Effector memory CD8-positive, alpha-beta T cell (primary cell): ENCODE measurements at places on chromosomes 3 and 15.

- no peak for DNase-seq
Measured at GRCh38 chr15:43086551-43086950, 19.3 kb downstream of the UBR1 start.

GRCh38 chr3:146157325-146158060 is 3.5 kb downstream of the PLOD2 start:
- no peak for DNase-seq

- no peak for DNase-seq
Measured at GRCh38 chr3:97901313-97902248, 70.7 kb downstream of the RIOX2 start.

- no peak for DNase-seq
Measured at GRCh38 chr3:100602506-100603444, 6.6 kb upstream of the ADGRG7 start.

DNA sequence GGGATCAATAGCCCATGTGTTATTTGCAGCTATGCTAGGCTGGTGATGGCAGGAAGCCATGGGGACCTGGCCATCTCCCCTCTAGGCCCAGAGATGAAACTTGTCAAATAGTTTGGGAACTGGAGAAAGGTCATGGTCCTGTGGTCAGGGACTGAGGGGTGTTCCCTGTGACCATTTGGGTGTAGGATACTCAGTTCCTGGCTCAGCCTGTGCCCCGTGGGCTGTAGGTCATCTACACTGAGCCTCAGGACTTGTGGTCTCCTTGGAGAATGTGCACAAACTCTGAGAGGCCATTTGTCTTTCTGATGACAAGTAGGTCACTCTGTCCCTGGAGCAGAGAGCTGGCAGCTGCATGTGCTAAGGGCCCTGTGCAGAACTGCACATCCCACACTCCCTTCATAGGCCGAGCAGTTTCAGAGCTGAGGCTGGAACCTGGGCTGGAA is 17.5 kb downstream of the GASK1A start:
- no peak for DNase-seq

GRCh38 chr3:38837358-38837757 is 21.3 kb upstream of the SCN10A start:
- no peak for DNase-seq

- DNase-seq: no peak
Measured at GRCh38 chr3:181329024-181329423, 339.5 kb upstream of the DNAJC19 start.

- DNase-seq: no peak
Measured at GRCh38 chr3:27638594-27638993, 83.5 kb downstream of the EOMES start.

DNA sequence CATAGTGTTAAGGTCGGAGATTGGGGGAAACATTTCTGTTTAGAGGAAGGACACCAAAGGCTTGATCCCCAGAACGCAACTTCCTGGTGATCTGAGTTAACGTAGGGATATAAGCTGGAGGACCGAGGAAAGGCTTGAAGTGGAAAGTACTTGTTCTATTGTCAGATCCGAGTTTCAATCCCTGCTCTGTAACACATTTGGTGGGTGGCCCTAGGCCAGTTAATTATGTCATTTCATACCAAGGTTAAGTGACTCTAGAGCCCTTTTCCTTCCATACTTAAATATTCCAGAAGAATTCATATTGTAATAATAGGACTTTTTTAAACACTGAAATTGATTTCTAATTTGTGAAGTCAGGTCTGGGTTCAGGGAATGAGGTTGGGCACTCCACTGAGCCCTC is 80.9 kb downstream of the RPLP1 start:
- DNase-seq: no peak

GRCh38 chr3:136276049-136276755 is 26.1 kb downstream of the PCCB start:
- no peak for DNase-seq

DNA sequence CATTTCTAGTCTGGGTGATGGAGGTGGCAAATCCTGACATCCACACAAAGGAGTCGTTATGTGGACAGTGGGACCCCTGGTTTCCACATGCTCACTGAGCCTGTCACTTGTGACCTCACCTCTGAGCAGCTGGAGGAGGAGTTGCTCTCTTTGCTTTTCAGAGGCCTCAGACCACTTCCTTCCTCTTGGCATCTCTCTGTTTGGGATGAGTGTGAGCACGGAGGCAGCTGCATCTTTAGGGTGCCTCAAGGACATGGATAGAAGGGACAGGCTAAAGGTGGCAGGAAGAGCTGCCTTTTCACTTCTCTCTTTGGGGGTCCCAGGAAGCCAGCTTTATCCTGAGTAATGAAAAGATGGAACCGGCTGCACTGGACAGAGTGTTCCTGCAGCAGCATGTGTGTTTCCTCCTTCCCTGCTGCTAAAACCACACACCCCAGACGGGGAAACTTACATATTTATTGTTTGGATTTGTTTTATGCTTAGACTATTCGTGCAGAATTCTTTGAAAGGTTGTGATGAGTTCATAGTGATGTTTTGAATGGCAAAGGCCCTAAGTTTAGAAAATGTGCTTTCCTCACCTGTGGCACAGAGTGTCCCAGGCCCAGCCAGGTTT is 31.8 kb downstream of the GPR171 start:
- no peak for DNase-seq

DNA sequence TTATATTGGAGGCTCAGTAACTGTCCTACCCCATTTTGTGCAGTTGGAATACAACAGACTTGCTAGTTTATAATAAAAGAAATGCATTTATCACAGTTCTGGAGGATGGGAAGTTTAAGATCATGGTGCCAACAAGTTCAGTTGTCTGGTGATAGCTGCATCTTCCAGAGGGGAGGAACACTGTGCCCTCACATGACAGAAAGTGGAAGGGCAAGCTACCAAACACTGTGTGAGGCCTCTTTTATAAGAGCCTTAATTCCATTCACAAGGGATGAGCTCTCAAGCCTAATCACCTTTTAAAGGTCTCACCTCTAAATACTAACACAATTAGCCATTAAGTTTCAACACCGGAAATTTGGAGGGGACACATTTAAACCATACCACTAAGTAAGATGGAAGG is 1073.9 kb downstream of the PLOD2 start:
- DNase-seq: no peak

GRCh38 chr3:46122091-46122490 is 86.0 kb downstream of the CCR1 start:
- DNase-seq: no peak

DNA sequence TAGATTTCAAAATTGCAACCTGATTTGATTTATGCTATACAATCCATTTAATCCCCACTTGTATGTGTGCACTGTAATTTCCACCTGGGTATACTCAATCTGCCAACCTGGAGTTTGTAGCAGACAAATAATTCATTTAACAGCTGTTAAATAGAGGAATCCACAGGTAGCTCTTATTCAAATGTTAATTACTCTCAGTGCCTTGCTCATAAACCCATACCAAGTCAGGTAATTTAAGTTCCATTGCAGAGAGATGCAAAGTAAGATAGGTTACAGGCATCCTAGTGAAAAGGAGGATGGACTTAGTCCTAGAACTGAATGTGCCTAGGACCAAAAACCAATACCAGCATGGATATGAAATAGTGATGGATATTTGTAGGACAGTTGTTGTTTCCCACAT is 674.2 kb downstream of the TBL1XR1 start:
- no peak for DNase-seq

- peak; percentile 51 for DNase-seq
Measured at GRCh38 chr3:13480340-13481318, 523 bp downstream of the HDAC11 start.

GRCh38 chr3:157201648-157202278 is 41.8 kb upstream of the CCNL1 start:
- no peak for DNase-seq

- DNase-seq: no peak
Measured at GRCh38 chr3:141575879-141576743, 89.3 kb downstream of the RASA2 start.

DNA sequence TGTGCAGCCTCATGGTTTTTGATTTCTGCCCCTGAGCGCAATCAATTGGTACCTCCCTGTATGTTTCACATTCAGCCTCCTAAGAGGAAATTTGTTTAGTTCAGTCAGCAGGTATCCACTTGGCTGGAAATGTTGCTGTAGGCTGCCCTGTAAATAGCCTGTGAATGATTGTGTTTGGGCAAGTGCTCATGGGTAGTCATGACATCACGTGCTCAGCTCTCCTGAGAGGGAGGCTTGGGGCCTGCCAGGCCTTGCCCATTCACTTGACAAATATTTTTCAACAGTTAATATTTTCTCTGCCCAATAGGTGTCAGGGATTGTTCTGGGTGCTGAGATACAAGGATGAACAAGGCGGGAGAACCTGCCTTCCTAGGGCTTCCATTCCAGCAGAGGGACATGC is 13.3 kb downstream of the HRH1 start:
- DNase-seq: no peak

DNA sequence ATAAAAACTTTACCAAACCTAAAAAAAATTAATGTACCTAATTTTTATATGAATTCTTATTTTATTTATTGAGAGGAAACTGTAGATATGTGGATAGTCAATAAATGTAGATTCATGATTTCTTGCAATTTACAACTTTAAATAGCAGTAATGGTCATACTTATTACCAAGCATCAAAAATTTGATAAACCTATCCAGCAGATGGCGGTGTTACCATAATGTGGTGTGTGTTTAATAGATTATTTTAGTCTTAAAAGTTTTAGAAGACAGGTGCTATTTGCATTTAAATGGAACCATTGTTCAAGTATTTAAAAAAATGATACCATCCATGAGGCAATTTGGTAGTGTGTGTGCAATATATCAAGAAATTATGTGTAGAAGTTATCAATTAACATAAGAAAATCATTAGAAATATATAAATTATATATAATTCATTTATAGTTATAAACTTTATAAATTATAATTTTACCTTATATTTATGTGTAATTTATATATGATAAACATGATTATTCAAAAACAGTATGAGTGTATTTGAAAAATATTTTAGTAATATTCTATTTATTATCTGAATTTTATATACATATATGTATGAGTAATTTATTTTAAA is 176.0 kb upstream of the BCHE start:
- no peak for DNase-seq

- no peak for DNase-seq
Measured at GRCh38 chr3:152291649-152292066, 22.9 kb downstream of the MBNL1 start.

DNA sequence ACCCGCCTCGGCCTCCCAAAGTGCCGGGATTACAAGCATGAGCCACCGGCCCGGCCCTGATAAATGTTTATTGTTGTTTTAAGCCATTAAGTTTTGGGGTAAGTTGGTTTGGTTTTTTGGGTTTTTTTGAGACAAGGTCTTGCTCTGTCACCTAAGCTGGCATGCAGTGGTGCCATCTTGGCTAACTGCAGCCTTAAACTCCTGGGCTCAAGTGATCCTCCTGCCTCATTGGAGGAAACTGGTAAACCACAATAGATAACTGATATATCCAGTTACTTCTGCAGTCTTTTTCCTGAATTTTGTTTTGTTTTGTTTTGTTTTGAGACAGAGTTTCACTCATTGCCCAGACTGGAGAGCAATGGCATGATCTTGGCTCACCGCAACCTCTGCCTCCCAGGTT is 4.2 kb downstream of the SLC25A20 start:
- DNase-seq: no peak

GRCh38 chr3:83250613-83251012 is 1489.2 kb upstream of the GBE1 start:
- DNase-seq: no peak

GRCh38 chr15:88526247-88526879 is 20.1 kb downstream of the DET1 start:
- DNase-seq: no peak

GRCh38 chr3:12751571-12751970 is 7.5 kb downstream of the TMEM40 start:
- no peak for DNase-seq

- no peak for DNase-seq
Measured at GRCh38 chr3:48306860-48307530, 26.5 kb downstream of the SPINK8 start.

DNA sequence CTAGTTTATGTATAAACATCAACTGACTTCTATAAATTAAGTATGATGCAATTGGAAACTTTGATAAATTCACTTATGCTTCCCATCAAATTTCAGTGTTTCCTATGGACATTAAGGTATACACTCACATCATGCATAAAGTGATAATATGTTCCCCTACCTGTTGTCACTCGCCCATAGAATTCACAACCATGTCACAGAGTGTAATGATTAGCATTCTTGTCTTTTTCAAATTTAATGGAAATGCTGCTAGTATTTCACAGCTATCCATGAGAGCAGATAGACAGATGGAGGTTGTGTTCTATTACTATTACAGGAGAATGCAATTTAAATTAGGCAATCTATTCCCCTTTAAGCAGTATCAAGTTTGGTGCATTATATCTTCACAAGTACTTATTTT is 984 bp downstream of the PLSCR4 start:
- no peak for DNase-seq

- no peak for DNase-seq
Measured at GRCh38 chr3:170010498-170010897, 27.3 kb upstream of the GPR160 start.

- no peak for DNase-seq
Measured at GRCh38 chr3:177569875-177570657, 372.8 kb upstream of the TBL1XR1 start.

GRCh38 chr3:49906073-49906743 is 2.5 kb upstream of the MST1R start:
- DNase-seq: peak; percentile 21
